NCI-H1092 treated with DMSO at 0.1 percent for 48 hours (cell line): ENCODE measurements at places on chromosomes 5 and 9.

GRCh38 chr5:173984218-173984617 lies 4.8 kb upstream of the C5orf47 start:
- DNase-seq: no peak

- DNase-seq: no peak
These were observed 32.0 kb downstream of the SAR1B start for GRCh38 chr5:134600600-134600999.

DNA sequence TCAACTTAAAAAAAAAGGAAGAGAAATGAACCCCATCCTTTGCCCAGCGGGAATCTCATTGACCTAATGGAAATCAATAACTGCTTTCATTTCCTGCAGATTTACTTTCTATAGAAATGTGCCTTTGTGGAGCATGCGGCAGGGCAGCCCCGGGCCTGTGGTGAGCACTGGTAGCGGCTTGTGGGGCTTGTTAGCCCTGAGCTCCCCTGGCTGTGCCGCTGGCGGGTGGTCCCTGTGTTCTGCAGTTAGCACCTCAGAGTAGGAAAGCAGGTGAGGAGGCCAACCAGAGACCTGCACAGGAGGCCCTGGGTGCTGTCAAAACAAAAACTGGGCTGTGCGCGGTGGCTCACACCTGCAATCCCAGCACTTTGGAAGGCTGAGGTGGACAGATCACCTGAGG lies 76.8 kb upstream of the CDK20 start:
- DNase-seq: no peak

GRCh38 chr5:56326116-56326515 lies 93.0 kb upstream of the ANKRD55 start:
- DNase-seq: no peak

DNA sequence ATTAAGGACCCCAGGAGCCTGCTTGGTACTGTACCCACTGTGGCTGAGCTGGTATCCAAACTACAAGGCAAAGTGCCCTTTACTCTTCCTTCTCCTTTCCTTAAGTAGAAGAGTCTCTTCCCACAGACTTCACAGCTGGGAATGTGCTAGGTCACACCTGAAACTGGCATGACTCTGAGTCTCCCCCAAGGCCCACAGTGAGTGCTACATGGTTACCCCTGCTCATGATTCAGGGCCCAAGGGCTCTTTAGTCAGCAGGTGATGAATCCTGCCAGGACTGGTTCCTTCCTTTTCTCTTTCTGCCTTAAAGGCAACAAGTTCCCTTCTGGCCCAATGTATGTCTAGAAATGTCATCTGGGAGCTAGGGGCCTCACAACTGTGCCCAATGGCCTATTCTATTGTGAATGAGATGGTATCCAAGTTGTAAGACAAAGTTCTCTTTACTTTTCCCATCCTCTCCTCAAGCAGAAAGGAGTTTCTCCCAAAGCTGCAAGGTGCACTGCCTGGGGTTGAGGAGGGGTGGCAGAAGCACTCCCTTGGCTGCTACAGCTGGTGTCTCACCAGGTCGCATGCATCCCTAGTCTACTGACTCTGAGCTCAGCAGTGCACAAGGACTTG lies 134.4 kb downstream of the TMEM38B start:
- no peak for DNase-seq

DNA sequence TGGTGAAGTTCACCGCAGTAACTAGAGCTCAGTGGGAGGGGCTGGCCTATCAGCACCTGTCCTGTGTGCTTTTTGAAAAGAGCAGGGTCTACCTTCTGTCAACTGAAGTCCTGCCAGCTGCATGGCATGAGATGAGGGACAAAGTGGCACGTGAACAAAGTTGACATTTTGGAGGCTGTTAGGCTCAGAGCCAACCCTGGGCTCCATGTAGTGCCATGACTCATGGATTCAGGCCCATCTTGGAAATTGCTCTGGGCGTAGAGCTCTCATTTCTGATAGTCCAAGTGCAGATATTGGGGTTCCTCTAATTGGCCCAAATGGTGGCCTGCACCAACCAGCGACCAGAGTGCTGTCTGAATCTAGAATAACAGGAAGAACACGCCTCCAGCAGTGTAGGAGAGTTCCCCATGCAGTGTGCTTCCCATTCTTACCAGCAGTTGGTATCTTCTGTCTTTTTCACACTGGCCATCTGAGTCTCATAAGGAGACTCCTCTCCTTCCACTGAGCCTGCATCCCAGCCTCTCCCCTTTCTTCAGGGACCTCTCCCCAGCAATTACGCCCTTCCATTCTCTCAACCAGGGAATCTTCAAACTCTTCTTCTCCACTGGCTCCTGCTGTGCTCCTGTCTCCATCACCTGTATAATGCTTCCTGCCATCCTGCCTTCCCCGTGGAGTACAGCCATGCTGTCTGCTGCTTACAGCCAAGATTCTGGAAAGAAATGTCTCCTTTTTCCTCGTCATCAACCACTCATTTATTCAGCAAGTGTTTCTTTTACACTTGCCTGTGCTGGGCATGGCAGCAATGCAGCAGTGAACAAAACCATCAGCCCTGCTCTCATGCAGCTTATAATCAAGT lies 30.4 kb downstream of the IRF1 start:
- peak; percentile 1 for DNase-seq

- DNase-seq: no peak
These were observed 4.8 kb downstream of the CCL19 start for GRCh38 chr9:34686231-34686630.

DNA sequence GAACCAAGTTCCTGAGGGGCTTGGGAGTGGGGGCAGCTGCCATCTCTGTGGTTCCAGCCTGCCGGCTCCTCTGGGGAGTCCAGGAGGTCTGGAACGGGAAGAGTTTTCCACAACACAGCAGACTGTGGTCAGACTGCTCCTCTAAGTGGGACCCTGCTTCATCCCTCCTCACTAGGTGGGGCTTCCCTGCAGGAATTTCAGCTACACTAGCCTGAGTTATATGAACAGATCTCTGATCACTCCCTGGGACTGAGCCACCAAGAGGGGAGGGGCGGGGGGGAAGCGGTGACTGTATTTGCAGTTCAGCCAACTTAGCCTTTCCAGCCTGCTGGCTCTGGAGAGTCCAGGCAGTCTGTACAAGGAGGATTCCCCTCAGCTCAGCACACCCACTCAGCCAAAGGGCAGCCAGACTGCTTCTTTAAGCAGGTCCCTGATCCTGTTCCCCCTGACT lies 19.4 kb downstream of the DTWD2 start:
- DNase-seq: no peak

- no peak for DNase-seq
These were observed 395.2 kb upstream of the KIF2A start for GRCh38 chr5:61910771-61911170.

GRCh38 chr5:39459071-39459470 lies 34.3 kb upstream of the DAB2 start:
- no peak for DNase-seq

DNA sequence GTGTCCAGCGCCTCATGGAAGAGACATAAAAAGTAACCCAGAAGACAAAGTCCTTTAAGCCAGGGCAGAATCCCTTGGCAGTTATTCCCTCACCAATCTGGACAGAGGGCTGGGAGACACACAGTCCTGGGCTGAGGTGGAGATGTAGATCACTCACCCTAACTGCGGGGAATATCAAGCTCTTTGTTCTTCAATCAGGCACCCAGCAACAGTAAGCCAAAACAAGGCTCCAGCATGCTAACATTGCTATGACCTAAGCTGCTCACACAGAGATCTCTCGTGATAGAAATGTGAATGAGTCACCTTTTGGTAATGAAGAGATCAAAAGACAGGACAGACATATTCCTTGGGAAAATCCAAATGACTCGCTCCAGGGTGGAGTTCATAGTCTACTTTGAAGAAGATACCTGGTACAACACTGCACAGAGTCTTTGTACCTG lies 101.3 kb downstream of the FBN2 start:
- no peak for DNase-seq

DNA sequence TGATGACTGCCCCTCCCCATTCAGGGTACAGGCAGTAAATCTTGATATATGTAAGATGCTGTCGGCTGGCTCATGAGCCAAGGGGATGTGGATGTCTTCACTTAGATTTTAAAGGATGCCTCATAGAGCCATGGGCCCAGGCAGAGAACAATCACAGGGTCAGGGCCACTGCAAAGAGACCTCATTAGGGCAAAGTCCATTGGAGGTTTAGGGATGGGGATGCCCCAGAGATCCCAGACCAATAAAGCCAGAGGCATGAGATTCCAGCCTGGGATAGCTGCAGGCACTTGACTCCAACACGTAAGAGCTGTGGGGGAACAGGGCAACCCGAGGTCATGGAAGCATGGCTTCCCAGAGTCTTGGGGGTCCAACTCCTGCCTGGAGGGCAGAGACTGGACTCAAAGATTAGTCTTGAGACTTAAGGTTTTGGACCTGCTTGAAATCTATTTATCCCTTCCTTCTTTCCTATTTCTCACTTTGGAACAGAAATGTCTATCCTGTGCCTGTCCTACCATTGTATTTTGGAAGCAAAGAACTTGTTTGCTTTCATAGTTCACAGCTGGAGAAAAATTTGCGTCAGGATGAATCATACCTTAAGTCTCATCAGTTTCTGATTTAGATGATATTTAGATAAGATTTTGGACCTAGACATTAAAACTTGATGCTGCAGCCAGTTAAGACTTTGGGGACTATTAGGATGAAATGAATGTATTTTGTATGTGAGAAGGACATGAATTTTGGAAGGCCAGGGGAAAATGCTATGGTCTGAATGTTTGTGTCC lies 101.3 kb upstream of the ADRA1B start:
- DNase-seq: no peak

DNA sequence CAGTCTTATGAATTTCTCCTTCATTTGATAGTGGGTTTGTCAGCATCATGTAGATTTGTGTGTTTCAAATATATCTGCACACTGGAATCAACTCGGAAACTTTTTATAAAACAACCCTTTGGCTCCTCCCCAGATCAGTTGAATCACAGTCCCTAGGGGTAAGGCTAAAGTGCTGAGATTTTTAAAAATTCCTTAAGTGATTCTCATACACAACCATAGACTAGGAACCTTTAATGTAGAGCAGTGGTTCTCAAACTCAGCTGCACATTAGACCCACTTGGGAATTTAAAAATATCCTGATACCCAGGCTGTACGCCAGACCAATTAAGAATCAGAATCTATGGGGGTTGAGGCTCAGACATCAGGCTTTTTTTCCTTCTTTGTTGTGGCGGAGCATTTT lies 17.5 kb upstream of the JAK2 start:
- no peak for DNase-seq
